Stimulated activated CD8-positive, alpha-beta memory T cell treated with anti-CD3 and anti-CD28 coated beads, Interleukin-15, amount 100 ng/mL, for 24 hours (primary cell): ENCODE measurements at places on chromosomes 5 and 9.

DNA sequence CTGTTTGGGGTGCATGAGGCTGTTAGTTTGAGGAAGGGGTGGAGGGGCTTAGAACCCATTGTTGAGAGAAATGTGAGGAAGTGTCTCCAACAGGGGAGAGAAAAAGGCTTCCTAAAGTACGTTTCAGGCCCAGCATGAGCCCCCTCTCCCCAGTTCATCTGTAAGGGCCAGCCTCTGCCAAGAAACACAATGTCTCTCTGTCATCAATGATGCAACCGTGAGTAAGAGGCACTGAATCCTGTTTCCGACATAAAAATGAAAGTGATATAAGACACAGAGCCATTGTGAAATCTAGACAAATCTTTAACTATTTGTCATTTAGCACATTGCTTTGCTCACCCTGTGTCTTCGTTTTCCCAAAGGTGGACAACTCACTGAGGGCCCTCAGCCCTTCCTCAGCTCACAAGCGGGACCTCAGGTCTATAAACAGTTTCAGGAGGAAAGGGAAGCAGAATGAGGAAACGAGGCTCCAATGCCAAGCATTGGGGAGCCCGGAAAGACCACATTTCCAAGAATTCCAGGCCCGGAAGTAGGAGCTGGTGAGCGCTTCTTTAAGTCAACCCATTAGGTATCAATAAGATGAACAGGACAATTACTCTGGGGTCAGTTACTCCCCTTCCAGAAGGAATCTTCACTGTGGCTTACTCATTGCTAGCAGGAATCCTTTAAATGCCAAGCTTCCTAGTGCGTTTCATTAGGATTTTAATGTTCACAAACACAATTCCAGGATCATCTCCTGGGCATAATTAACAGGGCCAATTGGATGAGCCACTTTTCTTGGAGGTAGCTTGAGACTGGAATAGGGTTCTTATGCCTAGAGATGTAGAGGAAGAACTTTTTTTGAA, 59.0 kb upstream of the KLF4 start:
- DNase-seq: no peak

DNA sequence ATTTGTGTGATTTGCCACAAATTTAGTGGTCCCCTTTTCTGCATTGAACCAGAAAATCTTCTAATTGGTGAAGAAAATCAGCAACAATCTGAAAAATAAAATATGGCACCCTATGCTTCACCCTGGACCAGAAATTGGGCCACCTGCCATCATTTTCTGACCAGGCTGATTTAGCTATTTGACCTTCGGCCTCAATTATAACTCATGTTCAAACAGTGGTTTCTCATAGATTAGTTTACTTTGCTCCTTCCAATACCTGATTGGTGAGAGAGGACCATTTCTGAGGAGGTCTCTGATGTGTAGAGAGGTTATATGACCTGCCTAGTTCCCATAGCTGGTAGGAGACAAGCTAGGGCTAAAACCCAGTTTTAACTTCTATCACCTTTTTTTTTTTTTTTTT, 59.0 kb downstream of the PTTG1 start:
- DNase-seq: no peak

- no peak for DNase-seq
These were observed 27.9 kb downstream of the MCTP1 start for GRCh38 chr5:95256991-95257390.

GRCh38 chr9:116075191-116075590, 78.4 kb upstream of the PAPPA start:
- DNase-seq: no peak

GRCh38 chr9:132702254-132702653, 32.0 kb downstream of the GTF3C4 start:
- no peak for DNase-seq

DNA sequence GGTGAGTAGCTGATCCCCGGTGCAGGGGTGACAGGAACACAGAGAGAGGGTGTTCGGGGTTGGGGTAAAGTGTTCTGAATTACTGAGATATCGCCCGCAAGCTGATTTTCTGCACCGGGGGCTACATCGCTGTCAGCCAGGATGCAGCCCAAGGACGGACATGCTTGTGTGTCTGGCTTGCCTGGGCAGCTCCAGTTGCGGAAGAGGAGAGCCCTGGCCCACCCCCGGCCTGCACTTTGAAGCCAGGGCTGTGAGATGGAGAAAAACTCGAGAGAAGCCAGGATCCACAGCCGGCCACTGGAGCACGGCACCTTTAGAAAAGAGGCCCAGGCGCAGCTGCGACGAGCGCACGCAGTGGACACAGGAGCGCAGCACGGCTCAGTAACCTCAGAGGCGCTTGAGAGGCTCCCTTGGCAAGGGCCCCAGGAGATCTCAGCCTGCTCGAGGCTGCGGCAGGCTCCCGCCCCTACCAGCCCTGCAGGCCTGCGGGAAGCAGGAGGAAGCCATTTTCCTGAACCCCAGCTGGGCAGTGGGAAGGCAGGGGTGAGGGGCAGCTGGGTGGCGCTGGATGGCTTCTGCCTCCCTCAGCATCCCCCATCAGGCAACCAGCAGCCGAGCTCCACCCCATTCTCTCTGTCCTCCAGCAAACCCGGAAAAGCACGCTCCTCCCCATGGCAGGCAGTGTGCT, 59.2 kb downstream of the C9orf50 start:
- DNase-seq: no peak

DNA sequence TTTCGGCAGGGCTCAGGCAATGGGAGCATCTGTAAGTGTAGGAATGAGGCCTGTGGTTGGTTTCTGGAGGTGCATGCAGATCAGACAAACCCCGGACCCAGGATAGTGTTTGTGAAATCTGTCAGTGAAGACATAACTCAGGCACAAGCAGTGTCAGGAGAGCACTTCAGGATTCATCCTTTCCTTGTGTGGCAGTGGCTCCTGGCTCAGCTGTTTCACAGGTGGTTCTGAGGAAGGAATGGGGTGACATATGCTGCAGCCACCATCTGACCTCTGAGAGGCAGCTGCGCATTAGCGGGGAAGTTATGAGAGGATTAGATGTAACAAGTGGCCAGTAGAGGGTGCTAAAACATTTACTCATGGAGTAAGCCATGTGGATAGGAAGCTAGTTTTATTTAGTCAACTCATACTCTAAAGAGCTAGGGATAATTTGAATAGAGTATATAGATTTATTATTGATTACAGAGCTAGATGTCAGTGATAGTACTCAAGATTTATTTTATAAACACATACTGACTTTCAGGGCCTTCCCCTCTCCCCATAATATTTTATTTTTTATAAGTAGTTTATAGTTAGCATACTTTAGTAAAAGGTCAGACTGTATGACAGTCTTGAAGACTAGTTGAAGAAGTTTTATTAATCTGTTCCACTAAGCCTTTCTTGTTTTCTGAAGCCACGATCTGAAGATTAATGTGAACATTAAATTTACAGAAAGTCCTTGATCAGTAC, 28.4 kb downstream of the NNT start:
- no peak for DNase-seq

GRCh38 chr5:169811023-169811422, 169.3 kb downstream of the INSYN2B start:
- DNase-seq: no peak

- no peak for DNase-seq
These were observed 935.9 kb upstream of the COX7C start for GRCh38 chr5:85681871-85682270.

GRCh38 chr5:38051711-38052511, 206.4 kb upstream of the EGFLAM start:
- DNase-seq: no peak

GRCh38 chr5:148826739-148827070, 294 bp downstream of the ADRB2 start:
- DNase-seq: no peak

DNA sequence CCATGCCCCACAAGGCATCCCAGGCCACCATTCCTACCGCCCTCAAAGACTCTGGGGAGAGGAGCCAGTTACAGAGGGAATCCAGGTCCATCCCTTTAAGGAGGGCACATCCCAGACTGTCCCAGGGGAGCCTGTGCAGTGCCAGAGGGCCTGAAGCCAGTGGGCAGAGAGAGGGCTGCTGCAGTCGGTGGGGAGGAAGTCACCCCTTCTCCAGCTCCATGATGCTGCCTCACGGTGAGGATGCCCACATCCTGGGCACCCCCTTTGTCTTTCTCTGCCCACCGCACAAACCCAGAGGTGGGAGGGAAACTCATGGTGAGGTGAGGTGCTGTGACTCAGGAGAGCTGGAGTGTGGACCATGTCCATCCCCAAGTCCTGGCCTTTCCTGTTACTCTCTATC, 26.2 kb upstream of the ANKRD33B start:
- no peak for DNase-seq

- DNase-seq: no peak
These were observed 2395.6 kb upstream of the C9orf72 start for GRCh38 chr9:29968831-29969230.

- DNase-seq: no peak
These were observed 424.7 kb downstream of the RAB3C start for GRCh38 chr5:59007460-59008063.

- DNase-seq: no peak
These were observed 32.0 kb downstream of the FSD1L start for GRCh38 chr9:105479846-105480245.

GRCh38 chr5:114412510-114413171, 50.8 kb downstream of the KCNN2 start:
- DNase-seq: no peak

DNA sequence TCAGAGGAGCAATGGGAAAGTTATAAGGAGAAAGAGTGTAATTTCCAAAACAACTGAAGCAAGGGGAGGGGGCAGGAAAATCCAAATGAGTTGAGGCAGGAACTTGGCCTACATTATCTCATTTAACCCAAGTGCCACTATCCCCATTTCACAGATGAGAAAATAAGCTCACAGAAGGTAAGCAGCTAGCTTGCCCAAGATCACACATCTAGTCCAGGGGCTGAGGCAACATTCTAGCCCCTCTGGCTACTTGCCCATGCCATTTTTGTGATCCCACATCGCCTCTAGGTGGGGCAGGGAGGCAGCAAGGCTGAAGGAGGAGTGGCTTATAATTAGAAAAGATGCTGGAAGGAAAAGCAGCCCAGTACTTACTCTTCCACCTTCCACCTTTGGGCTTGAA, 2.6 kb upstream of the PSIP1 start:
- no peak for DNase-seq

GRCh38 chr9:135494791-135495559, 5.5 kb upstream of the MRPS2 start:
- DNase-seq: no peak

DNA sequence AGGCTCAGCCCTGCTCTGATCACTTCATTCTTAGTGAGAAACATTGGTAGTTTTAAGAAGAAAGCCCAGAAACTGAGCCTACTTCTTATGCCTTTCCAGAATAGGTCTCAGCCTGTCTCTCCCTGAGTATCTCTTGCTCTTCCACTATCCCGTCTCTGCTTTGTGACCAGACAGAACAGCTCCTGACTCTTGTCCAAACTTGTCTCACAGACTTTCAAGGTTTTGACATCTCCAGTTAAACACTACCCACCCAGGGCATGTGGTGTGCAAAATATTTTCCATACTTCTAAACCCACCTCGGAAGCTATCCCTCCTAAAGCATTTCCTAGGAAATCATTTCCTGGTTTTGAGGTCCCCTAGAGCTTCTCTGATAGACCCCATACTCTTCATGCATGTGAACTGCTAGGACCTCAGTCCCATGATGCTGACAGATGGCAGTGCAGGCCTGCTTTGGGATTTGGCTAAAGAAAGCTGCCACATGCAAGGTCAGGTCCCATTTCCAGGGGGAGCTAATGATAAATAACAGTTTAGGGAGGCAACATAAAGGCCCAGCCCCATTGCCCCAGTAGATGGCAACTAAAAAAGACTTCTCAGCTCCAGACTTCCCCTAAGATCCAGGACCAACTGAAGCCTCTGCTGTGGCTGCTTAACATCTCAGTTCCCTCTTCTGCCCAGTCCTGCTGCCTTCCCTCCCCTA, 211.5 kb downstream of the MED10 start:
- DNase-seq: no peak
